MCF 10A (cell line): ENCODE measurements at places on chromosomes 12 and 14. TPM values are rescaled to one million over a fixed set of nuclear protein-coding genes. Genes with fewer than 3 reads are reported as not detected.

DNA sequence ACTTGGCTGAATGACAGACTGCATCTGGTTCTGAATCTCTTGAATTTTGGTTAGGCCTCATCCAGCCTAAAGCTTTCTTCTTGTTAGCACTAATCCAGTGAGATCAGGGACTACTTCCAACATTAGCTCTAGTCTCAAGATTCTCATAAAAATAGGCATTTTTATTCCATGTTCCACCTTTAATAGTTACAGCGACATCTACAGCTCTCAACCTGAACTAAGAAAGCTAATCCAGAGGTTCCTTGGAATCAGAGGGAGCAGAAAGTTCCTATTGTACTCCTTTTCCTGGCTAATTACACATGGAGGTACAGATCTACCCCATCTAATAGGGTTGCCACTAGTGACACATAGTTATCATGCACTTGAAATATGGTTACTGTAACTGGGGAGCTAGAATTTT lies 391.9 kb downstream of the RMST start:
- H3K27ac ChIP-seq, result no peak overlapping the region
- H3K4me3 ChIP-seq, result no peak overlapping the region
- no peak for DNase-seq
- no peaks in the 10 kb centered on the region for H3K36me3 ChIP-seq
- H3K4me1 ChIP-seq, result peaks cover 5% of the 10 kb centered on the region
- H3K27me3 ChIP-seq, result peaks cover 12% of the 10 kb centered on the region

- H3K4me1 ChIP-seq, result peaks cover 15% of the 10 kb centered on the region
- no peaks in the 10 kb centered on the region for H3K36me3 ChIP-seq
- no peak overlapping the region for H3K4me3 ChIP-seq
- H3K27ac ChIP-seq, result no peak overlapping the region
- no peak for DNase-seq
Observed at GRCh38 chr14:69036757-69037506, 57.8 kb upstream of the ACTN1 start.

The C12orf54 gene
- total RNA-seq, result 1.5 and 1.9 TPM in 2 replicates

The LRIG3 gene
- 26.5 and 41.5 TPM in 2 replicates for total RNA-seq

DNA sequence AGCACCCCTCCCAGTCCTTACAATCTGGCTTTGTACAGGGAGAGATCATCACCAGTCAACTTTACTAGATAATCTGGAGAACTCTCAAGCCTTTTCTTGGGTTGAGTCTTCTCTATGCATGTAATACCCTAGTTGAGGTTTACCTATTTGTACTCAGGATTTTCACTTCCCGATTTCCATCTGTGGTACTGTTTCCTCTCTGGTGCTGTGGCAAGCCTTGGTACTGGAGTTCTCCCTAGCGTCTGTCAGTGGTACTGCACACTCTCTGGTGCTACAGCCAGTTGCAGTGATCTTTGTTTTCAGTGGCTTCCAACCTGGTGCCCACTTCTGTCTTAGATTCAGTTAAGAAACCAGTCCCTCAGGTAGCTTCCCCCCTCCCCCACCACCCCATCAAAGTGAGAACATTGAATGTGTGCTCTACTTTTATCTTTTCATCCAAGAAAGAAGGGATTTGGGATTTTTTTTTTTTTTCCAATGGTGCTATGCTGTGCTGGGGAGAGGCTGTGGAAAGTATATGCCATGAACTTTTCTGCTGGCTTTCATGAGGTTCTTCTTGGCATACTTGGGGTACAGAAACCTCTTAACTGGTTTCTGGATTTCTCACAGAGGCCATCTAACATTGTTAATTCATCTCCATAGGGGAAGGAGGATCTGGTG lies 69.4 kb upstream of the EVL start:
- H3K36me3 ChIP-seq, result peaks cover 4% of the 10 kb centered on the region
- no peak overlapping the region for H3K27ac ChIP-seq
- H3K4me1 ChIP-seq, result peaks cover 24% of the 10 kb centered on the region
- H3K27me3 ChIP-seq, result no peaks in the 10 kb centered on the region

The PLA2G1B gene
- not detected in 2 replicates for total RNA-seq

The BCL2L14 gene
- total RNA-seq, result not detected in 2 replicates

The COX8C gene
- total RNA-seq, result not detected in 2 replicates

GRCh38 chr12:124881123-124881522 lies 17.5 kb upstream of the SCARB1 start:
- H3K36me3 ChIP-seq, result no peaks in the 10 kb centered on the region
- H3K27me3 ChIP-seq, result no peaks in the 10 kb centered on the region
- peaks cover 7% of the 10 kb centered on the region for H3K4me1 ChIP-seq
- no peak overlapping the region for H3K27ac ChIP-seq
- H3K4me3 ChIP-seq, result no peak overlapping the region

- H3K27me3 ChIP-seq, result no peaks in the 10 kb centered on the region
- no peaks in the 10 kb centered on the region for H3K36me3 ChIP-seq
- H3K4me1 ChIP-seq, result peaks cover 26% of the 10 kb centered on the region
- H3K4me3 ChIP-seq, result peak overlapping the region; percentile 29
- peak overlapping the region; percentile 59 for H3K27ac ChIP-seq
- DNase-seq, result peak; percentile 5
Observed at GRCh38 chr12:65307169-65307501, 28.7 kb downstream of the MSRB3 start.

DNA sequence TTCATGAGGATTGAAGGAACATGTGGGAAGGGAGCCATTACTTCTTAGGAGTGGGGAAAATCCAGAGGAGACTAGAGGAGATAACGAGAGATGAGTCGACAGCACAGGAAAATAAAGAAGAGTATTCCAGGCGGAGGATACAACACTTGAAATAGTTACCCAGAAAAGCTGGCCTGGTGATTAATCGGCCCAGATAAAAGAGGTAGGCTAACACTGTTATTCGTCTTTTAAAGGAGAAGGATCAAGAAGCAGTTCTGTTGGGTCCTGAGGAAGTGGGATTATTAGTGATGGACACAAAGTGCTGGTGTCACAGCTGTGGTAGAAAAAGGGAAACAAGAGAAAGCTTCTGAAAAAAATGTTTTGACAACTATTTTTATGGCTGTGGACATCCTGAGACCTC lies 425.3 kb downstream of the ZFP36L1 start:
- no peaks in the 10 kb centered on the region for H3K27me3 ChIP-seq
- DNase-seq, result no peak
- H3K36me3 ChIP-seq, result no peaks in the 10 kb centered on the region

DNA sequence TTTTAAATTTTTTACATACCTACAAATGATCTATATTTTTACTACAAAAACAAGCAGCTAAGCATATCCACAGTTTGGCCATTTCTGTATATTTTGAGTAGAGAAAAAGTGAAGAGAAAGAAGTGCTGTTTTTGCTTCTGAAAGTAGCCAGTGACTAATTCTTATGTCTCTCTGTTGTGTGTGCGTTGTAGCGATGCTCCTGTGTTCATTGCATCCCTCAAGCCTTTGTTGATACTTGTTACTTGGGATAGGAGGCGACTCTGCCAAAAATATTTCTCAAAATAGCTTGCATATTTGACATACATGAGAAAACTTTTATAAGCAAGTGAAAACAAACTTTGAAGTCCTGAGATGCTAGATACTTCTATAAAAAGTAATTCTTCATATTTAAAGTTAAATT lies 714.1 kb downstream of the FSCB start:
- no peaks in the 10 kb centered on the region for H3K36me3 ChIP-seq
- no peak overlapping the region for H3K27ac ChIP-seq
- no peaks in the 10 kb centered on the region for H3K4me1 ChIP-seq
- DNase-seq, result no peak
- H3K27me3 ChIP-seq, result no peaks in the 10 kb centered on the region
- no peak overlapping the region for H3K4me3 ChIP-seq

- H3K27me3 ChIP-seq, result no peaks in the 10 kb centered on the region
- no peak overlapping the region for H3K4me3 ChIP-seq
- DNase-seq, result no peak
Observed at GRCh38 chr12:24396224-24396623, 446.8 kb upstream of the SOX5 start.

DNA sequence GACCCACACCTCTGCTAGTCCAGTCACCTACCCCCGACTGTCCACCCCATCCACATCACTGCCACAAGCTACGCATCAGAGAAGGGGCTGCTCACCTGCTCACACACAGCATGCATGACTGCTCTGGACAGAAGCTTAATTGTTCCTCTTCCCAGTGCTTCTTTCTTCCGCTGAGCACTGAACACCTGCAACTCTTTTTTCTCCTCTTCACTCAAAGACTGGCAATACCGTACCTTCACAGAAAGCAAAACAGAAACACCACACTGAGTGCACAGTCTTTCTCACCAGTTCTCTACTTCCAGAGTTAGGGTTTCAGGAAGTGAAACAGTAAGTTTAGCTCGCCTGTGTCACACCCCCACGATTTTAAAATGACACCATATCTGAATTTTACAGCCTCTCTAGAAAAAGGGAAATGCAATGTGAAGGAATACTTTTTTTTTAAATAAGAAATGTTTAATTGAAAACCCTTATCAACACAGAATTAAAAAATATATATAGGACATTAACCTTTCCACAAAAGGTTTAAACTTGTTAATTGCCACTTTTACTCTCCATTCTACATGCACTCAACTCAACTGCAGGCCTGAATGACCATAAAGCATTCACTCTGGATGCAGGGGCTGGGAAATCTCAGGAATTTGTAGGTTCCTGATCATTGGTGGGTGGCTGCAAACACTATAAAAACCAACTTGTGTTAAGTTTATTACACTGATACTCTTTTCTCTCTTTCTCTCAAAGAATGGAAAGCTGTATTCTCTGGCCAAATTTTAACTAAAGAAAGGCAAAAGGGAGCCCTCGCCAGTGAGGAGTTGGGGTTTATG lies 120.0 kb downstream of the PRICKLE1 start:
- H3K36me3 ChIP-seq, result peaks cover 53% of the 10 kb centered on the region
- H3K4me3 ChIP-seq, result no peak overlapping the region
- H3K27me3 ChIP-seq, result no peaks in the 10 kb centered on the region
- H3K4me1 ChIP-seq, result peaks cover 4% of the 10 kb centered on the region
- H3K27ac ChIP-seq, result no peak overlapping the region
- DNase-seq, result no peak

- H3K36me3 ChIP-seq, result no peaks in the 10 kb centered on the region
- no peak for DNase-seq
- no peak overlapping the region for H3K27ac ChIP-seq
- H3K4me3 ChIP-seq, result no peak overlapping the region
- H3K4me1 ChIP-seq, result no peaks in the 10 kb centered on the region
Observed at GRCh38 chr12:58174316-58174715, 232.9 kb downstream of the ATP23 start.

DNA sequence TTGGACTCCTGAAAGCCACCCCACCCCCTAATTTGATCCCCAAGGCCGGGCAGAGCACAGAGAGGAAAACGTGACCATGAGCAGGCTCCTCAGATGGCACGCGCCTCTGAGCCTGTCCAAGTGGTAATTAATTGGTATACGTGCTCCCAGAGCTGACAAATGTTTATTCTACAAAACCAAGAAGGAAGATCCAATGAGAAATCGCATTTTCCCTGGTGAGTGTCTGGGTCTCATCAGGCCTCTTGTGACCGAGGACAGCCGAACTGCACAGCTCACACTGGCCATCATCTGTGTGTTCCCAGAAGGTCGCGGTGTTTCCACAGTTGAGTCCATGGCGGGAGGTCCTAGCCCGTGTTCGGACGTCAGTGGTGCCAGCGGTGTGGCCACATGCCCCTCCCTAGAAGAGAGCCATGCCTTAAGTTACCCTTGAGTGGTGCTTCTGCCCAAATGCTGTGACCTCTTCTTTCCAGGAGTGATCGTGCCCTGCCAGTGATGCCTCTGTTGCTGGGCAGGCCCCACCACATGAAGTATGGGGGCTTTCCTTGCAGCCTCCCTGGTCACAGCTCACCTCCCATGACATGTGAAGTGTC lies 317.5 kb upstream of the RTL1 start:
- H3K4me1 ChIP-seq, result no peaks in the 10 kb centered on the region
- no peak overlapping the region for H3K27ac ChIP-seq
- no peak for DNase-seq
- no peaks in the 10 kb centered on the region for H3K36me3 ChIP-seq

DNA sequence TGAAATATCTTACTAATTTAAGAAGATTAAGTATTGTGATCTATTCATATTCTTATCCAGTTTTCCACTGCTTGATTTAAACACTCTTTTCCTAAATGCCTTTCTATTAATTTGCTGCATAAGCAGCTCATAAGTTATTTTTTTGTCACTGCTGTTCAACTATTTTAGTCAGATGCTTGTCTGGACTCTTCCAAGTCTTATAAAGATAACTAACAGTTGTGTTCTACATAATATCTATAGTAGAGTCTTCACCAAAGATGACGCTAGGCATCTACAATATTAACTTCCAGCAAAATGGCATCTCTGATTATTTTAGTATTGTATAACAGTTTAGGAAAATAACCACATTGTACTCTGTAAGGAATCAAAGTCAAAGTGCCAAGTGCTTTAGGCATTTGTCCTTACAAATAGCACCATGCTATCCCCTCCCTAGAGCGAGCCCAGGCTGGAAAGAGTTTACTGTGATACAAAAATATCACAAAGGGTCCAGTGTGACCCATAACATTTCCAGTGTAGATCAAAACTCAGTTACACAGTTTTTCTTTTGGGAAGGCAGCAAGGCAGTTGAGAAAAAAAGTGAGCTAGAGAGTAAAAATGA lies 98.2 kb downstream of the DENND5B start:
- peak overlapping the region; percentile 67 for H3K27ac ChIP-seq
- peak overlapping the region; percentile 15 for H3K4me3 ChIP-seq
- H3K4me1 ChIP-seq, result peaks cover 38% of the 10 kb centered on the region
- H3K36me3 ChIP-seq, result peaks cover 13% of the 10 kb centered on the region
- DNase-seq, result peak; percentile 13
- no peaks in the 10 kb centered on the region for H3K27me3 ChIP-seq

The ERGIC2 gene
- 63.6 and 74.6 TPM in 2 replicates for total RNA-seq

The RNASE1 gene
- total RNA-seq, result not detected in 2 replicates

GRCh38 chr14:61125041-61125866 lies 144.2 kb downstream of the SLC38A6 start:
- H3K4me1 ChIP-seq, result peaks cover 5% of the 10 kb centered on the region
- H3K27ac ChIP-seq, result no peak overlapping the region
- no peak for DNase-seq
- no peaks in the 10 kb centered on the region for H3K27me3 ChIP-seq
- no peaks in the 10 kb centered on the region for H3K36me3 ChIP-seq
